ENCODE measurements at places on chromosomes 7 and 10. TPM values are rescaled to one million over a fixed set of nuclear protein-coding genes. Genes with fewer than 3 reads are reported as not detected.

- DNase-seq = no peak
Measured at GRCh38 chr7:28685644-28686417, 272.3 kb downstream of the TRIL start.

CYP2E1 gene
- total RNA-seq = 0.83 TPM

GPR26 gene
- total RNA-seq = not detected

DNA sequence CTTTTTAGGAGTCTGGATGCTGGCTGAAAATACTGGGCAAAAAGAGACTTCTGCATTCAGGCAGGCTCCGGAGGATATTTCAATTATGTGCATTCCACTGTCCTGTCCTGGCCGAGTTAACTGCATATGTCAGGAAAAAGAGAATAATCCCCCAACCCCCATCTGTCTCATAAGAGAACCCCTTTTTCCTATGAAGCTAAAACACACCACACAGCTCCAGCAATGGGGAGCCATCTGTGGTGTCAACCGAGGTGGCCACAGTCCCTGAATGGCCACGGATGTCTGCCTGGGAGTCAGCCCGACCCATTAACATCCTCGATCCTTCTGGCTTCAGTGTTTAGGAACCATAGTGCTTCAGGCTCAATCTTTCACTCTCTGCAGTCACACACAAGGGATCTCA, 70.4 kb downstream of the RSU1 start:
- DNase-seq = no peak

DNA sequence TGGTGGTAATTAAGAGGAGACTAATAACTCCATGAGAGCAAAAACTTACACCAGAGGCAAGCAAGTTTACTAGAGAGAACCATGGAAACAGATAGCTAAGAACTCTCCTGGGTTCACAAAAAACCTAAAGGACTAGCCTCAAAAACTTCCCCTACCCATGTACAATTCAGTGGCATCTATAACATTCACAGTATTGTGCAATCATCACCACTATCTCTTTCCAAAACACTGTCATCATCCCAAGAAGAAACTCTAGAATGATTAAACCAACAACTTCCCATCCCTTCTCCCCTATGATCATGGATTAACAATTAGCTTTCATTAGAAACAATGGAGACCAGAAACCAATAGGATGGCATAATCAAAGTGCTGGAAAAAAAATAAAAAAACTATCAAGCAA, 1038.3 kb downstream of the LRMDA start:
- DNase-seq = no peak

LRRC4 gene
- 0.53 TPM for total RNA-seq

- peak; percentile 8 for DNase-seq
Measured at GRCh38 chr7:7920481-7920880, 48.1 kb upstream of the GLCCI1 start.

SPDYE9 gene
- not detected for total RNA-seq

DNA sequence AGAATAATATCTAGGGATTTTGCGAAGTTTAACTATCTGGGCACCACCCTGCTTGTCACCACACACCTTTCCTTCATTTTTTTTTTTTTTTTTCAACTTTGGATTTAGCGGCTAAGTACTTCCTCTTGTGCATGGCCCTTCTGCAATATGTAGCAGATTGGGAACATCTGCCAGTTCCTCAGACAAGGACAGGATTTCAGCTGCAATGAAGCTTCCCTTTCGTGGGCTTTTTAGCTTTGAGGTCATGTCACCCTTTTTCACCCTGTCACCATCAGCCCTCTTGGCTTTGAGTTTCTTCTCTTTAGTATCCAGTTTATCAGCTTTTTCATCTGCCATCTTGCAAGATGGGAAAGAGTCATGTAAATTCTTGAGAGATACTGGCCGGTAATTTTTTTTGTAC, 81.6 kb upstream of the ETV1 start:
- no peak for DNase-seq

BICC1 gene
- not detected for total RNA-seq

ABCB1 gene
- 15.5 TPM for total RNA-seq

OR2A1 gene
- total RNA-seq = not detected

GFRA1 gene
- total RNA-seq = not detected

- no peak for DNase-seq
Measured at GRCh38 chr10:82543631-82544030, 668.6 kb downstream of the NRG3 start.

DNA sequence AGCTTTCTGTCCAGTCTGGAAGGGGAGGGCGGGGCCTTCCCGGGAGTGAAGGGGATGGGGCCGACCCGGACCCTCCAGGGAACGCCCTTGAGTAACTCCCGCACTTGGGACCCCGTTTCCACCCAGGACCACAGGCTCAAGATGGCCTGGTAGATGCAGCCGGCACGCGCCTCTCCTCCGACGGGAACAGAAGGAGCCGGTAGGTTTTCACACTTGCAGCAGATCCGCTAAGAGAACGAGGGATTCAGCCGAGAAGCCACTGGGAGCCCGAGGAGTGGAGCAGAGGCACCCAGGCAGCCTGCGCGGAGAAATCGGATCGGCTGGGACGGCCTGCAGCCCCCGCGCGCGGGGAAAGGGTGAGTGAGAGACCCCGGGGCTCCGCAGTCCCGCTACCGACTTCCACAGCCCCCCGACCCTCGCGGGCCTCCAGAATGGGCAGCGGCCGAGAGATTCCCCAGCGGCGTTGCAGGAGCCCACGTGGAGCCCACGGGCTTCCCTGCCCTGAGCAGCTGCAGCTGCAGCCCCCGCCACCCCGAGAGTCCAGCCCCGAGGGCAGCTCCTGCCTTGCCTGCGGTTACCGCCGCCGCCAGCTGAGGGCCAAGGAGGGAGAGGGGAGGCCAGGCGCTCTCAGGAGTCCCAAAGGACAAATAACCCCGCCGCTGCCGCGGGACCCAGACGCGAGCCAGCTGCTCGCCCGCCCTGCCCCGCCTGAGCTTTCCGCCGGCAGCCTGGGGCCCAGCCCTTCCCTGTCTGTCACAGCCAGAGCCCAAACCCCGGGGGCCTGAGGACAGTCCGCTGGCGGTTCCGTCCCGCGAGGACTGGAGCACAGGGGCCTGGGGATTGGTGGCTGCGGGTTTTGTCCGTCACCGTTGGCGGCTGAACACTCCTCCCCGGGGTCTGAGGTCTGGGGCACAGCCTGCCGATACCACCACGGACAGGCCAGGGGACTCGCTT, 21.8 kb downstream of the IFT22 start:
- no peak for DNase-seq

FGL2 gene
- 0.93 TPM for total RNA-seq

TM9SF3 gene
- total RNA-seq = 76.7 TPM

IDI2 gene
- not detected for total RNA-seq

DNA sequence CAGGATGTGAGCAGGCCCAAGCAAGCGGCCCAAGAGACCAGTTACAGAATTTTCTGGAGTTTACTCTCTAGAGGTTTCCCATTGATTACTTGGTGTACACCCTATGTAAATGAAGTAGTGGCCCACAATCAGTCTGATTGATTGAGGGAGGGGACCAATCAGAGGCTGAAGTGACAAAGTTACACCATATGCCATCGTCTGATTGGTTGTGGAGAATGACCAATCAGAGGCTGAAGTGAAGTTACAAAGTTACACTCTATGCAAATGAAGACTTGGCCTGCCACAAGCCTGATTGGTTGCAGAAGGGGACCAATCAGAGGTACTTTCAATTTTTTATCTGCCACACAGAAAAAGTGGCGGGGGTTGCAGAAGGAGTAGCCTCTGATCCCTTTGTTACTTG, 83.7 kb downstream of the KIF20B start:
- DNase-seq = no peak

DNA sequence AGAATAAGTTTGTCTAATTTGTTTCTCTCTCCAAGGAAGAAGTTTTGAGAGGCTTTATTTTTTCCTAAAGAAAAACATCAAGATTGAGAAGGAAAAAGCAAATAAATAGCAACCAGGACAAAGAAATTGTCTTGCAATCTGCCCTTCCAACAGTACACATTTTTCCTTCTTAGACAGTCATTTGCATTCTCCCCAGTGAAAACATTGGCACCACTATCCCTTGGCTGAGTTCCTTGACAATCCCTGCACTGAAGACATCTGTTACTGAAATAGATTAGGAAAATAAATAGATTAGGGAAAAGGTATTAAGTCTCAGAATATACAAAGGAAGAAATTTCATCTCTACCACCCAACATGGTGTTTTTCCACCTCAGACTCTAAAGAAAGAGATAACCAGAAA, 12.2 kb upstream of the TMEM243 start:
- DNase-seq = no peak

DNA sequence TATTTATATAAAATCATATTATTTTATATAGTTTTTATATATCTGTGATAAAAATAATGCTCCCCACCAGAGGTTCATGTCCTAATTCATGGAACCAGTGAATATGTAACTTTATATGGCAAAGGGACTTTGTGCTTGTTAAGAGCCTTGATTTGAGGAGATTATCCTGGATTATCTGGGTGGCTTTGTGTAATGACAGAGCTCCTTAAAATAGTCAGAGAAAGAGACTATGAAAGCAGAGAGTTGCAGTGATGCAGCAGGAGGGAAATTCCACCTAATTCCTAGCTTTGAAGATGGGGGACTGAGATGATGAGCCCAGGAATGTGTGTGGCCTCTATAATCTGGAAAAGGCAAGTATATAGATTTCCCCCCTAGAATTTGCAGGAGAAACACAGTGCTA, 1034.2 kb upstream of the C7orf33 start:
- no peak for DNase-seq

- no peak for DNase-seq
Measured at GRCh38 chr7:22430457-22430856, 69.5 kb downstream of the STEAP1B start.

ANKRD61 gene
- not detected for total RNA-seq

- DNase-seq = no peak
Measured at GRCh38 chr7:734214-734613, 7.1 kb upstream of the PRKAR1B start.

GRCh38 chr10:111856631-111857030, 326.9 kb downstream of the GPAM start:
- no peak for DNase-seq

HOXA9 gene
- total RNA-seq = not detected

- DNase-seq = no peak
Measured at GRCh38 chr10:24569330-24569796, 154.3 kb downstream of the ARHGAP21 start.

GRCh38 chr10:89416465-89416864, 2.1 kb downstream of the IFIT5 start:
- no peak for DNase-seq

DNA sequence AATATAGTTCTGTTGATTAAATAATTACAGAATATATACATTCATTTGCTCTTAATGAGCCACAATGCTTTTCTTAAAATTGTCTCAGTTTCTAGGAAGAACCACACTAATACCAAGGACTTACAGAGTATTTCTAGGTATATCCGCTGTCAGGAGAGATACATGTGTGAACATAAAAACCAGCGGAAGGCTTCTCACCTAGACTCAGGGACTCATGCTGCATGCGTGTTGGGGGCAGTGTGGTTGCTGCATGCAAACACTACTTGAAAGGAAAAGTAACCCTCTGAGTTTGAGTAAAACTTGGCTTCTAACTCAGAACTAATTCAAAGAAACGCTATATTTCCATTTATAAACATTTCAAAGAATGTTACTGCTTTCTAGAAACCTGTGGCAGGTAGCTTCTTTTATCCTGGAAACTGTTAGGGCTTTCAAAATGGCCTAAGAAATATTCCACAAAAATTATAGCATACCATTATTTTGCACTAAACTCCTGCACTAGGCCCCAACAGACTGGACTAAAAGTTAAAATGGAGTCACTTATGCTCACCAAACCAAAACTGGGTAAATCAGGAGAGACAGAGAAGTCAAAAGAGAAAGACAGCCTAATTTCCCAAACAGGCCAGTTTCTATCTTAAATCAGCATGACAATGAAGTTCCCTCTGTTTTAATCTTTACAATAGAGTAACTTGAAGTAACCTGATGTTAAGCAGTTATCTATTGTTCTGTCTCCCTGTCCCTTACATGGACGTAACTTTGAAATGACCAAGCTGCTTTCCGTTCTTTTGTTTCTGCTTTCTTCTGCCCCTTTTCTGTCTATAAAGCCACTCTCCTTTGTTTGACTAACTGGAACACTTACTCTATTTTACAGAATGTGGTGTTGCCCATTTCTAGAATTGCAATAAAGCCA, 95.2 kb upstream of the FAM133B start:
- DNase-seq = peak; percentile 81

TUBB8 gene
- not detected for total RNA-seq

DNA sequence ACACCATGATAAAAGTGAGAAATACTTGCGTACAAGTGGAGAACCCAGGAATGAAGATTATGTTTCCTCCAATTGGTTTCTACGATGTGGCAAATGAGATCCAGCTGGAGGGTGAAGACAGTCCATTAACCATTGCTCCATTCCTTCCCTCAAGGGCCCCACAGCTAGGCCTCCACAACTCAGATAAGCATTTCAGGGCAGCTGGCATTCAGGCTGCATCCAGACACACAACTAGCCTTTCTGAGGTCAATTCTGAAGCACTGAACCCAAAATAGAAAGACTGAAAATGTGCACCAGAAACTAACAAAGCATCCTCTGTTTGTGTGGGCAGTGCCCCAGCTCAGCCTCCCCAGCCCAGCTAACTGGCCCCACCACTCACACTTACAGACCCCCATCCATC, 94.8 kb downstream of the GSAP start:
- DNase-seq = no peak

- DNase-seq = no peak
Measured at GRCh38 chr10:103652599-103653281, 159.2 kb downstream of the NEURL1 start.

DNA sequence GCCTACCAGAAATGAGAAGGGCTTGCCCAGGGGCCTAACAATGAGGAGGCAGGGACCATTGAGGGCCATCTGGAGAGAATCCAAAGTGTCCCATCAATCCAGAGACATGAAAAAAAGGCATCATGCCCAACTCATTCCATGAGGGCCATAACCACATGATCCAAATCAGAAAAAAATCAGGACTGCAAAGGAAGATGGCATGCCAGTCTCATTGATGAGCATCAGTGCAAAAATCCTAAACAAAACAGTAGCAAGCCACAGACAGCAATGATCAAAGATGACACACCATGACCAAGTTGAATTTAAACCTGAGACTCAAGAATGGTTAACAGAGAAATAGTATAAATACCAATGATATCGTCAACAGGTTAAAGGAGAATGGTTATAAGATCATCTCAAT, 7.0 kb upstream of the CYP3A4 start:
- DNase-seq = no peak

POU6F2 gene
- total RNA-seq = 0.16 TPM

DNA sequence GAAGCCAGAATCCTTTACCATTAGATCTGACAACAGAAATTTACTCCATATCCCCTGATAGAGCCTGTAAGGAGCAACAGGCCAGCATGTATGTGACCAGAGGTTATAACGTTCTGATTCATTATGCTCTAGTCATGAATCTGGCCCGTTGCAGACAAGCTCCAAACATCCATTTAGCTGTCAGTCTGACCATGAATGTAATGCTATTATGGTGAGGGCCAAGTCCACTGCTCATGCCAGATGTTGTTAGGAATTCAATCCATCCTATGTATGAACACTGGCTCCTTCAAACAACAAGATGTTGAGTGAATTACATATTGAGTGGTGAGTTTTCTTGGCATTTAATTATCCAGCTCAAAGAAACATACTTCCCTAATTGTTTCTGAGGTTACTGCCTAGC, 610.1 kb upstream of the ANKRD30A start:
- DNase-seq = no peak
